ELF-1 (cell line): ENCODE measurements at places on chromosomes 7 and 10.

DNA sequence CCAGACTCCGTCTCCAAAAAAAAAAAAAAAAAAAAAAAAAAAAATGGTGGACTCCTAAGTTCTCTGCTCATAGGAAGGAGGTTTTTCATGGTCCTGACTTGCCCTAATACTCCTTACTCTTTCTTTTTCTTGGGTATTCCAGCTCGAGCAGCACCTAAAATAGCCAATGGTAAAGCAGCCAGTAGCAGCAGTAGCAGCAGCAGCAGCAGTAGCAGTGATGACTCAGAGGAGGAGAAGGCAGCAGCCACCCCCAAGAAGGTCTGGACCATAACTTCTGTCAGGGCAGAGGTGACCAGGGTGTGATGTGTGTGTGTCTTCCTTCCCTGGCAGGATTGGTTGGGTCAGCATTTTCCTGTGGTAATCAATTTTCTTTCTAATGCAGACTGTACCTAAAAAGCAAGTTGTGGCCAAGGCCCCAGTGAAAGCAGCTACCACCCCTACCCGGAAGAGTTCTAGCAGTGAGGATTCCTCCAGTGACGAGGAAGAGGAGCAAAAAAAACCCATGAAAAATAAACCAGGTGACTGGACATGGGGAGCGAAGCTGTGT is 6.9 kb downstream of the NOLC1 start:
- DNase-seq: no peak

DNA sequence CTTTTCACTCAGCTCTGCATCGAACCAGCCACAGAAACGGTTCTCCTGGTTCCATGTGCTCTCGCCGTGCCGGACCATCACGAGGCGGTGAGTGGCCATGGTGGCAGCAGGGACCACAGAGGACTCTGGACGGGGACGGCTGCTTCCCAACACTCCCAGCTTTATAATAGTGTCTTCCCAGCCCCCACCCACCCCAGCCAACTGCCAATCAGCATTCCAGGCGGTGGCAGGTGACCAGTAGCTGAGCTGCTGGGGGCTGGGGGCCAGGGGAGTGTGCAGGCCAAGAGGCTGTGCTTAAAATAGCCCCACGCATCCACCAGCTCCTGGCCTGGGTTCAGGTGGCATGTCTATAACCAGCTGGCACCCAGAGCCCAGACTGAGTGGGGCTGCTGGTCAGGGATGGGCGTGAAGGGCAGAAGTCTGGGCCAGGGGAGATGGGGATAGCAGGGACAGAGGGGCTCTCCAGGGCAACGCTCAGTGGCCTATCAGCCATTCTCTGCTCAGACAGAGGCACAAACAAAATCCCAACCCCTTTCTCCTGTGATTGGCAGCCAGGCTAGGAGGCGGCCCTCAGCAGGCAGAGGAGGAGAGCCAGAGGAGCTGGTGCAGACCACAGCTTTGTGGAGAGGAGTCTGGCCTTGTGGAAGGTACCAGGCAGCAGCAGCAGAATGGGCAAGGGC is at the start of gene PGAM2:
Gene PGAM2 (minus strand): TSS at position 137 of the 680 bp plus-strand sequence. CDS start 38 bp downstream, at position 99.
- peak; percentile 82 for DNase-seq

DNA sequence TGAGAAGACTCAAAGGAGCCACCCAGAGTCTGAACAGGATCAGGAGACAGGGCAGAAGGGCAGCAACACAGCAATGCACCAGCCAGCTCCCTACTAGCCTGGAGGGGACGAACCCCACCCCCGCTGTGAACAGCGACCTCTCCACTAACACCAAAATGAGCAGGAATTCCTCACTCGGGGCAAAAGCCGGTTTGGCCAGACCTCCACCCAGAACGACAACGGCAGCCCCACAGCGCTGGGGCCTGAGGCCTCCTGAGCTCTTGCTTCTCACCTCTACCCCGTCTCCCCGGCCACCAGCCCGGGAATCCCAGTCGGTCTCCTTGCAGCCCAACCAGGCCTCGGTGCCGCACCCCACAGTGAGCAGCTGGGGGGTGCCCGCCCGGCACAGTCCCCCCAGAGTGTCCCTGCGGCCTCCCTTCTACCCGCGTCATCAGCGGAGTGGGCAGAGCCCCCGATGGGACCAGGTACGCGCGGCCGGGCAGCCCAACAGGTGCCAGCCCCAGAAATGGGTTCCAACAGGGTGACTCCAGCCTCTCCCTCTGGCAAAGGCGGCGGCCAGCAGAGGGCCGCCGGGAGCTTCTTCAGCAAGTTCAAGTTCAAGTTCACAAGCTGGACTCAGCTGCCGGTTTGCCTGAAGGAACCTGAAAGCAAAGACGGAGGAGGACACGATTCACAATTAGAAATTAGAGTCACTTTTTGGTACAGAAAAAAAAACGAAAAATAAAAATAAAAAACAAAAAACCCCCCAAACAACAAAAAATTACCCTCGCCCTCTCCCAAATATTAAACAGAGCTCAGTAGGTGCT is 129.0 kb downstream of the MARCHF5 start:
- peak; percentile 93 for DNase-seq

GRCh38 chr10:33617381-33618080 is 283.1 kb upstream of the NRP1 start:
- DNase-seq: no peak

DNA sequence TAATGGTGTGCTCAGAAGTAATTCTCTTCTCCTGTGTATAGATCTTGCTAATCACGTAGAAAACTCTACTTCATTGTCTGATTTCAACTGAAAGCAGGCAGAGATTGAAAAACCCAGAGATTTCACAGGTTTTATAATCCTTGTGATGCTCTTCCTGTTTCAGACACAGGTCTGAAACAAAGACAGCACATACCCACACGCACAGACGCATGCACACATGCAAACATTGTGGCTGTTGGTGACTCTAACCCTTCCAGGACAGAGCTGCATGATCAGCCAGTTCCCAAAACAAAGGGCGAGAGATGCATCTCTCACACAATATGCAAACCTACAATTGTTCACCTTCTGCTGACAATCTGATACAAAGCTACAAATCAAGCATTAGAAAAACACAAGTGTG is 11.1 kb upstream of the TFEC start:
- no peak for DNase-seq

DNA sequence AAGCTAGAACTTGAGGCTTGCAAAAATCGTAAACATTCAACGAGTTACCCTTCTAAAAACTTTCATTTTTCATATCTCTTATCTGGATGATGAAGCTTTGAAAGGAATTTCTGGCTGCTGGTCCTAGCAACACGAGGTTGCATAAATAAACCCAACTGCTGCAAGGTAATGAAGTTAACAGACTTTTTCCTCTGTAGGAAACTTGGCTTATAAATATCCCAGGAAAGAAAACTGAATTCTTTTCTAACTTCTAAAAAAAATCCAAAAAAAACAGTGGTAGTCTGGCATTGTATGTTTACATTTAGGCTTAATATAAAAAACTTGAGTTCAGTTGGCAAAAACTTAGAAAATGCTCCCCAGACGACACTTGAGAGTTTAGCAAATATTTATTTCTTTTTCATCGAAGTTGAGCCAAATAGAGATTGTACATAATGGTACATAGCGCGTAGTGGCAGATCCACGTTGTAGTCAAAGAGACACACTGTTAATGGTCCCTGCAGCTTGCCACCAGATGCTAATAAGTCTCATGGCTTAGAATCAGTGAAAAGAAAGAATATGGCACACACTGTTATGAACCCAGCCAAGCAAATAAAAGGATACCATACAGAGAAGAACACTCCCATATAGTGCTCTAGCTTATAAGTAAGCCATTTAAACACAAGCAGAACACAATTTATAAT is 200.3 kb upstream of the PCLO start:
- no peak for DNase-seq

- DNase-seq: peak; percentile 46
These were observed 28.0 kb downstream of the COL17A1 start for GRCh38 chr10:104057717-104058116.

- DNase-seq: no peak
These were observed 205.3 kb downstream of the CHCHD3 start for GRCh38 chr7:132876576-132876975.

DNA sequence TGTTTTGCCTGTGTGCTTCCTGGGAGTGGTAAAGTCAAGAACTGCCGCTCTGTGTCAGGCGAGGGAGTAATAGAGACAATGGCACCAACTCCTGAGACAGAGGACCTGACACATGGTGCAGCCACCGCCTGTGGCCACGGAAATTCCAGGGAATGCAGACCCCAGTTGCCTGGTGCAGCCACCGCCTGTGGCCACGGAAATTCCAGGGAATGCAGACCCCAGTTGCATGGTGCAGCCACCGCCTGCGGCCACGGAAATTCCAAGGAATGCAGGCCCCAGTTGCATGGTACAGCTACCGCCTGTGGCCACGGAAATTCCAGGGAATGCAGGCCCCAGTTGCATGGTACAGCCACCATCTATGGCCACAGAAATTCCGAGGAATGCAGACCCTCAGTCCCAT is 8.7 kb downstream of the DIP2C start:
- DNase-seq: no peak

DNA sequence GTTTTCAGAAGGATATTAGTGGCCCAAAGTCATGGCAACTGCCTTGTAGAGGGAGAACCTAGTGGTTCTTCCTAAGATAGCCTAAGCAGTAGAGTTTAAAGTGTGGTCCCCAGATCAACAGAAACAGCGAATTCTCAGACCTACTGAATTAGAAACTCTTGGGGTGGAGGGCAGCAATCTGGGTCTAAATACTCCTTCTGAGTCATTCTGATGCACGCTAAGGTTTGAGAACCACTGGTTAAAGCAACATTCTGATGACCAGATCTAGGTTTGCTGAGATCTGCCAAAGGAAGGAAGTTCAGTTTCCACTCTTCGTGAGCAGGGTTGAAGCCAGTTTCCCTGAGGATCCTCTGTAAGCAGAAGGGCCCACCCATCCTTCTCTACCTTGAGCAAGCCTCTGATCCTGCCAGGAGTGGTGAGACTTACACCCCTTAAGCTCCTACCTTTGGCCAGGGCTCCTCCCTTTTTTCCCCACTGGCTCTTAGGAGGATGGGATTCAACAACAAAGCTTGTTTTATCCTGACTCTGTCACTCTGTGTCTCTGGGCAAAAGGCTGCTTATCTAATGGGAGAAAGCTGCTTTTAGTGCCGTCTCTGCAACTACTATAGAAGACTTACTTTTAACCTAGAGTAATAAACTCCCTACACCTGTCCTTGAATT is 26.8 kb upstream of the TRUB1 start:
- DNase-seq: no peak

DNA sequence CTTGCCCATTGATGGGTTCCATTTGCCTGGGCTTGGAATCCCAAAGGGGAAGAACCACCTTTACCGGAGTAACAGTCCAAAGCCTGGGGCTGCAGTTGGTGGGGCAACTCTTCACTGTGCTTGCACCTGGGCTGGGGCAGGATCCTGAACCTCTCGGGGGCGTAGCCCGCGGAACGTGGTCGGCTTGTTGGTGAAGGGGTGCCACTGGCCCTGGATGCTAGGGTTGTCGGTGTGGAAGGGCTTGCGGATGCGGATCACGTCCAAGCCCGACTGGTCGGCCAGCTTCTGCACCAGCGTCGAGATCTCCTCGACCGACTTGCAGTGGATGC is 710 bp downstream of the MRPL43 start:
- no peak for DNase-seq

DNA sequence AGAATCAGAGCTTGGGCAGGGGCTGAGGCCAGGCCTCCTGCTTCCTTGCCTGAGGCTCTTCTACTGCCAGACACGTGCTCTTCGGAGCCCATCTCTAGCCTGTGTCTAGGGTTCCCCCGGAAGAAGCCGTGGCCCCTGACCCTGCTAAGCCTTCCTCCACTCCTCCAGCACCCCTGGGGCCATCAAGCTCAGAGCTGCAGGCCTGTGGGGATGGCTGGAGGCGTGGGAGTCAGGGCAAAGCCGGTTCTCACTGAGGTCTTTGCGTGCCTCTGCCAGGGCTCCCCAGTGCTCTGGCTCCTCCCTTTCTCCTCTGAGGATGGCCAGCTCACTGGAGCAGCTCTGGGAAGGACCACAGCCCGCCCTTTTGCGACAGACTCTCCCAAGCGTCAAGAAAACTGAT is 34.4 kb downstream of the GHRHR start:
- DNase-seq: no peak

DNA sequence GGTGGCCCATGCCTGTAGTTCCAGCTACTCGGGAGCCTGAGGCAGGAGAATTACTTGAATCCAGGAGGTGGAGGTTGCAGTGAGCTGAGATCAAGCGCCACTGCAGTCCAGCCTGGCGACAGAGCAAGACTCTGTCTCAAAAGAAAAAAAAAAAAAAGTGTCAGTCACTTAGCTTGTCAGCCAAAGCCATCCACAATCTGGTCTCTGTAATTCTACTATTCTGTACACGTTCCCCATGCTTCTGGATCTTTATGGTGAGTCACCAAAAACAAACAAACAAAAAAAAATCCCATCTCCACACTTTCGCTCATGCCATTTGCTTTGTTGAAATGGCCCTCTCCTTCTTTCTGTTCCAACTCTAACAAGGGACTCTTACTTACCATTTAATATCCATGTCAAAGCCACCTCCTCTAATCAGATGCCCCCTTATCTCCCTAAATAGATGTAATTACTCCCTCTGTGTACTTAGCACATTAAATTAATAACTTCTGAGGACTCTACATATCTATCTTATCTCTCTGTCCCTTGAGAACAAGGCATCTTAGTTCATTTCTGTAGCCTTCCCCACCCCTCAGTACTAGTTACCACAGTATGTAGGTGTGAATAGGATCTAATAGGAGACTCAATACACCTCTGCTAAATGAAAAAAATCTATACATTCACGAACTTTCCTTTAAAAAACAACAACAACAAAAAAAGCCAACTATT is 128.4 kb downstream of the ELMO1 start:
- no peak for DNase-seq

GRCh38 chr10:92760609-92761008 is 70.9 kb downstream of the HHEX start:
- no peak for DNase-seq

GRCh38 chr10:67969875-67970274 is 85.4 kb downstream of the SIRT1 start:
- no peak for DNase-seq

GRCh38 chr10:133013463-133013862 is 71.1 kb upstream of the CFAP46 start:
- no peak for DNase-seq

- DNase-seq: no peak
These were observed 316.7 kb downstream of the FGFR2 start for GRCh38 chr10:121281576-121281975.

DNA sequence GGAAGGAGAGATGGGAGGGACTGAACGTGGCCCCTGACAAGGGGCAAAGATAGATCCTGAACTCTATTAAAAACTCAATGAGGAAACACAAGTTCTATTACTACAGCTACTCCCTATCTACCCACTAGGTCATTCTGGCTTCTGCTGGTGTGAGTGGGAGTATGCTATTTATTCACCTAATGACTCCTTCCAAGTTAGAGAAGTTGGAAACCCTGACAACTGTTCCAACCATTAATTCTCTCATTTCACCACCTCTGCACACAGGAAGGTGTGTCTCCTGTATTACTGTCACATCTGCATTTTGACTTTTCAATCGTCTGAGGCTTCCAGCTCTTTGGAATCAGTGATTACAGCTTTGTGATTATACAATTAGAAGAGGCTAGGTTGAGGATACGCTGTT is 169.4 kb upstream of the ADO start:
- no peak for DNase-seq

GRCh38 chr10:31207636-31208035 is 111.4 kb upstream of the ZEB1 start:
- DNase-seq: no peak

- DNase-seq: no peak
These were observed 9.2 kb downstream of the INSIG1 start for GRCh38 chr7:155306673-155307470.

- DNase-seq: no peak
These were observed 19.1 kb upstream of the VWDE start for GRCh38 chr7:12422554-12423320.

GRCh38 chr10:17684537-17684936 is 40.6 kb downstream of the STAM start:
- DNase-seq: no peak

- no peak for DNase-seq
These were observed 30.5 kb downstream of the NRP1 start for GRCh38 chr10:33303988-33304387.

- DNase-seq: no peak
These were observed 75.1 kb downstream of the CRPPA start for GRCh38 chr7:16345979-16346958.
